AG04449 (cell line): ENCODE measurements at places on chromosomes 7 and 10.

DNA sequence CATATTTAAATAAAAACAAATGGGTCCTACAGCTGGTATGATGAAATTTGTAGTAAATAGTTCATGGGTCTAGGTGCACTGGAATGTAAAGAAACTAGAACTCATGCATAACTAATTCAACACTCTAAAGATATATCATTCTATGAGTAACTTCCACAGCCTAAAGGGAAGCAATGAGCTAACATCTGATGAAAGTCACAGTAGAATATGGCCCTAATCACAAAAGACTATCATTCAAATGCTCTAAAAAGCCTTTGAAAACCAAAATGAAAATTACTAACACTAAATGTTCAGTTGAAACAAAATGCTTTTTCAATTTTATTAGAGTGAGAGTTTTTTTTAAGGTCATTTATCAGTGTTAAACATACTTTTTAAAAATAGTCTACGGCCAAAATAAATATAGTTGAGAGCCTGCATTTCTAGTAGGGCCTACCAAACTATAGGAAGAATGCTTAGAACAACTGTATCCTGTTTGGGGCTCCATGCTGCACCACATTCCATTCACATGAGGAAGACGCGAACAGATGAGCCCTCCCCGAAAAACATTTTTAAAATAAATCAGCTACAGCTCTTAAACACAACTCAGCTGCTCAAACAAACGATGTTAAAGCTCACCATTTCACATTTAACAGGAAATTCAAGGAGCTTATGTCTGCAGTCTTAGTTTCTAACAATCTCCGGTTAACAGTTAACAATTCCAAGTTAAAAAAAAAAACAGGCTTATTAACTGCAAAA is 134.5 kb downstream of the NRBF2 start:
- peak; percentile 67 for DNase-seq

DNA sequence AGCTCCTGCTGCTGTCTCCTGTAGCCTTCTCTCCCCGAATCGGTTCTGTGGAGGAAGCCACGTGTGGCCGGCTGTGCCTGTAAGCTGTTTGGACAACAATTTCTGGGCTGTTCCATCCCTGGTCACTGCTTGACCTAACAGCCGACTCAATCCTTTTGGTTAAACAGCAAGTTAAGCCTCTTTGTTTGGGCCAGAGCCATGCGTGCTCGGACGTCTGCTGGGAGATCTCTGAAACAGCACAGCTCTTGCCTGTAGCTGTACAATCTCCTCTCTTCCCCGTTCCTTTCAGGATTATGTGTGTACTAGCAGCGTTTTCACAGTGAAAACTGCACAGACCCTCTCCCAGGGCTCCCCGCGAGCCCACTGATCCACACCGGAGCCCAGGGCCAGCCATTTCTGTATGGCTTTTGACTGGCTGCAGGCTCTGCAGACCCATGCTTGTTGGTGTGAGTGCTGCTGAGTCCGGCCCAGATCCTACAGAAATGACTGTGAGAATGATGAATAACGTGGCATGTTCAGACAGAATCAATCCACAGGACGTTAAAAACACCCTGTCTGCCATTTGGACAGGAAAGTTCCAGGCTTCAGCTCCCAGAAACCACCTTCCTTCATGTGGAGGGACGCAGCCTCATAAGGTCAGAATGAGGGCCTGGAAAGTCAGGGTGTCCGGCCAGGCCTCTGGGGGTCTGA is 428.6 kb upstream of the ADARB2 start:
- DNase-seq, result no peak

- DNase-seq, result no peak
These were observed 144.7 kb downstream of the NRP1 start for GRCh38 chr10:33189808-33190207.

DNA sequence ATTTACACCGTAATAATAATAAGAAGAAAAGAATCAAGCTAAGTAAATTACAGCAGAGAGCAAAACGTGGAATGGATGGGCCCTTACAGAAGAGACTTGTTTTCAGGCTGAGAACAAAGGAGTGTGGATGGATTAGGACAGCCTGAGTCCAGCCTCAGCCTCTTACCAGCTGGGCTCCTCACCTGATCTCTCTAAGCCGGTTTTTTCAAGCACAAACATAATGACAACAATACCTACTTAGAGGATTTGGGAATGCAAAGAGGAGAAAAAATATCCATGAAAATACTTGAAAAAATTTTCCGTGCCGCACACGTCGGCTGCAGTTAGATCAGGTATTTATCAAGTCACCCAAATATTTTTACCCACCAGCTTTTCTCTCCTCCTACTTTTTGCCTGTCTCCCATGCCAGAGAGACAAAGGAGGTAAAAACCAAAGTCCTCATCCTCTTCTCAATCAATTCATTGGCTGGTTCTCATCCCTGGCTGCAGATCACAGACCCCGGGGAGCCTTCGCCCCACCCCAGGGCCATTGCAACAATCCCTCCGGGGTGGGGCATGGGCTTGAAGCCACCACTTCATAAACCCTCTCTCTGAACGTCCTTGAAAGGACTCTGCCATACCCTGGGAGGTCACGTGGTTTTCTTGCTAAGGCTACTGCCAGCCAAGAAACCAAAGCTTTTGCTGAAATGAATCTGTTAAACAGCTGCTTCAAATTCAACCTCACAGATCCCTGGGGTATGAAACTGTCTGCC is 29.7 kb upstream of the GTF2I start:
- DNase-seq, result peak; percentile 24

GRCh38 chr7:134752006-134752760 is 27.3 kb upstream of the CALD1 start:
- no peak for DNase-seq

GRCh38 chr10:11328264-11329061 is 283.0 kb downstream of the USP6NL start:
- DNase-seq, result no peak

- no peak for DNase-seq
These were observed 2.6 kb downstream of the PLXDC2 start for GRCh38 chr10:19818876-19819275.

- no peak for DNase-seq
These were observed 5.7 kb downstream of the ZNF92 start for GRCh38 chr7:65379318-65379717.

GRCh38 chr10:14798636-14799035 is 23.9 kb upstream of the FAM107B start:
- DNase-seq, result no peak

DNA sequence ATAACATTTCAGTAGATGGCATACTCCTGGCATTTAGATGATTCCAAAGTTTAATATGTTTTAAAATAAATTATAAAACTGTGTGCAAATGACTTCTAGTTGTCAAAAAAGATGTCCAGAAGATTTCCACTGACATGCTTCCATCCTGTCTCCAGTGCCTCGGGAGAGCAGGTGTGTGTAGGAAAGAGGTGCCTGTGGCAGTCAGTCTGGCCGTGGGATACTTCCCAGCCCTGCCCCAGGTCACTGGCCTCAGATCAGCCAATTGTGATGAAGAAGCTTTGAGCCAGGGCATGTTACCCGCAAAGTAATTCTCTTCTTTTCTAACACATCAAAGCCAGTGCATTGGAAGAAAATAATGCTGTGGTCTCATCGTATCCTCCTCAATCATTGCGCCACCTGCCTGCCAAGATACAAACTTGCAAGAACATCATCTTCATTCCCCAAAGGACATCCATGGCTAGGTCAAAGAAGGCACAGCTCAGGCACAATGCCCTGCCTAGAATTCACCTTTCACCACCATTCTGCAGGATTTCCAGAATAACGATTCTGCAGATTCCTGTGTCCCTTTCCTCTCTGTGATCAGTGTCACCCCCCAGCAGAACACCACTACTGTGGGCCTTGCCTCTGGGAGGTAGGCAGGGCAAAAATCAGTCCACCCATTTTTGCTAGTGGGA is 6.3 kb upstream of the KCNMA1 start:
- DNase-seq, result no peak

- DNase-seq, result no peak
These were observed 47.9 kb upstream of the MYL10 start for GRCh38 chr7:101676956-101677355.

DNA sequence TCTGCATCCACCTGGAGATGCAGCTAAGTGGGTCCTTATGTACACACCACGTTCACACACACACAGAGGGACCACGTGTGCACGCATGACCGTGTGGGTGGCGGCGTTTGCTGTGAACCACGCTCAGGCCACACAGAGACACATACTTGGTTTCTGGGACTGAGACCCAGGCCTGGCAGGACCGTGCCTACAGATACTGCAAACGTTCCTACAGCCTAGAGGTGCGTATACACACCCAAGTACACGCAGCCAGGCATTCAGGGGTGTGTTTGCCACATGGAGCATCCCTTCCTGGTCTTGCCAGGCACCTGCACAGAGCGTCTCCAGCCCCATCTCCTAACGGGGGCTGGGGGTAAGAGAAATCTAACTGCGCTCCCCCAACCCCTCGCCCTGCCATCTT is 49.0 kb upstream of the GTF2IRD1 start:
- DNase-seq, result no peak

DNA sequence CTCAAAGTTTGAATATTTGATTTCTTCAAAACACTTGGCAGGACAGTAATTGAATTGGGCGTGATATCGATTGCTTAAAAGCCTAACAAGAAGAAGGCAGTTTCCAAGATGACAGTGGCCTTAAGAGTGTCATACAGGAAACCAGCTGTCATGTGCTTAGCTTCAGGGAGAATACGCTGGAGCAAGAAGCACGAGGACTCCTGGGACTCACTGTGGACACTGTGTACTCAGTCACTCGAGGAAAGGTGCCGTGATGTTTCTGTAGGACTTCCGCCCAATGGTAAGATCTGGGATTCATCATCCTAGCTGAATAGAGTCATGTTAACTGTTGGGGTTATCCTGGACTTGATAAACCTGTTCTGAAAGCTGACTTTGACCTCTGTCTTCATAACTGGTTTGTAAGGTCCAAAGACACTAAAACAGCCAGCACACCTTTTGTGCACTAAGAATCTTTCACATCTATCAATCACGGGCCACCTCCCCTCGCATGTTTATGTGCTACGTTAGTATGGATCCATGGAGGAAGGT is 113.5 kb downstream of the CELF2 start:
- no peak for DNase-seq

DNA sequence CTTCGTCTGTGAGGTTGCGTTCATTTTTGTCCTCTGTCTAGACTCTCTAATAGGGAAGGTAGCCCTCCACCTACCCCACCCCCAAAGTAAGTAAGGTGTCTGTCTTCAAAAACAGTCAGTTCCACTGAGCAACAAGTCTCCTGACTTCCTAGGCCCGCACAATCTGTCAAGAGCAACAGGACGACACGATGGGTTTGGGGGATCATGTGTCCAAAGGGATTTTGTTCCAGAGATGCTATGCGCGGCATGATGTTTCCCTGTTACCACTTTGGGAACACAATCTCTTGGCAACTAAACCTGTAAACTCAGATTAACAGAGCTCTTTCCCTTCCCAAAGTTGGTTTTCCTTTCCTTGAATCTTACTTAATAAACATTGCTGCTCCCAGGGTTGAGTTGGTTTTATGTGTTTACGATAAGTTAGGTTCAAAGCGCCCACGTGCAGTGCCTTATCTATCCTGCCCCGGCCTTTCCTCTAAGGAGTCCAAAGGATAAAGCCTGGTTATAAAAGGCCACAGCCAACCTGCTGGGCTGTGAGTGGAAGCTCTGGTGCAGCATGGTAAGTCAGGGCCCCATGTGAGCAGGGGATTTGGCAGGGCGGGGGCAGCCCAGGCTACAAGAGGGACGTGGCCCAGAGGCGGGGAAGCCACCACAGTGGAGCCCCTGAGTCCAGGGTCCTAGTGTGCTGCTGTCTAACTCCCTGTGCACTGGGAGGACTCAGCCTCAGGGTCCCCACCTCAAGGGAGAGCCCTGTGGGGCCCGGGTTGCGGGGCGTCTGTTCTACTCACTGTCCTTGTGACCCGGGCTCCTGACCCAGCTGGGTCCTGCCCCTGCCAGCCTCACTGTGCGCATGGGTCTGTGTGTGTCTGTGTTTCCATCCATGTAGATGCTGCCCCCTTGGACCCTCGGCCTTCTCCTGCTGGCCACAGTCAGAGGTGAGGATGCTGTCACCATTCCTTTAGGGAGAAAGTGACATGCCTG is at the start of gene PNLIPRP2:
Gene PNLIPRP2, plus strand, starts transcription at position 531 of the 978 bp plus-strand sequence.
- no peak for DNase-seq

- DNase-seq, result peak; percentile 12
These were observed 71.1 kb upstream of the FZD1 start for GRCh38 chr7:91193141-91193540.

DNA sequence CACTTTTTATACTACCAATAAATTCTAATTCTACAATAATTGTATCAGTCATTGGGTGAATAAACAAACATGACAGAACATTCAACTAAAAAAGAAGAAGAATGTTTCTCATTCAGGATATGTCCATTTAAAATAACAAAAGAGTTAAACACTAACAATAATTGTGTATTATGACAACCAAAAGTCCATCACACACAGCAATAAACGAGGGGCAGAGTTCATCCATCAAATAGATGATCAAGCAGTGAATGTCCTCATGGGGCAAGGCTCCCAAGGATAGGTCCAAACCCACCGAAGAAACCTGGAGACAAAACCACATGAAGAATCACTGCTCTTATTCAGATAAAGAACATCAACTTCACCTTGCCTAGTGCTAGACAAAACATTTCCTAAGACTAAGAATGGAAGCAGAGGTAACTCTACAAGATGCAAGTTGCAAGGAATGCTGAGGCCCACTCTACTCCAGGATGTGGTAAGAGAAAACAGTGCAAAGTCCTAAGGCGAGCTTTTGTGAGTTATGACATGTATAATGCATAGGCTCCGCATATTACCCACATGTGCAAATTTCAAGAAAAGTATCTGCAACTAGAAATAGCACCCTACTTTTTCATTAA is 115.1 kb downstream of the PARD3 start:
- DNase-seq, result no peak
